ENCODE measurements at places on chromosomes 1 and 21.

- DNase-seq = no peak
Observed at GRCh38 chr1:230127105-230128054, 60.3 kb downstream of the GALNT2 start.

DNA sequence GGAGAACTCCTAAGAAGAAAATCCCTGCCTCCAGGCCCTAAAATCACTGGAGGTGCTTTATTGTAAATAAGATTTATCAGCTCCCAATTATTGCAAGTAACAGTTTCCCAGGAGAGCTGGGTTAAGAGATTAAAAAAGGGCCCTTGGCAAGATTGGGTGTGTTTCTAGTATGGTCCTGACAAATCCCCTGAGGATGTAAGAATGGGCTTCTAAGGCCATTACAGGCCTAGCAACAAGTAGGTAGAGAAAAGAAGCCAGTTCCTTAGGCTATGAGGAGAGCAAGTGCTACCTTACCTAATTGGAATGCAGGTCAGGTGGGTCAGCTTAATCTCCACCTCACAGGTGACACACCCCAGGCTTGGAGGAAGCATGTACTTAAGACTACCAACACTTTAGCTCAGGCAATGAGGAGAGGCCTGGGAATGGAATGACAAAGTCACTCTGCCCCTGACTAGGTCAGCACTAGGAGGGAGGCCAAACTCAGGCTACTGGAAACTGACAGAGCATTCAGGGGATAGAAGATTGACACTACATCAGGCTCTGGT is 6.8 kb upstream of the OTUD7B start:
- DNase-seq = no peak

- no peak for DNase-seq
Observed at GRCh38 chr1:184745929-184746638, 8.6 kb downstream of the EDEM3 start.

DNA sequence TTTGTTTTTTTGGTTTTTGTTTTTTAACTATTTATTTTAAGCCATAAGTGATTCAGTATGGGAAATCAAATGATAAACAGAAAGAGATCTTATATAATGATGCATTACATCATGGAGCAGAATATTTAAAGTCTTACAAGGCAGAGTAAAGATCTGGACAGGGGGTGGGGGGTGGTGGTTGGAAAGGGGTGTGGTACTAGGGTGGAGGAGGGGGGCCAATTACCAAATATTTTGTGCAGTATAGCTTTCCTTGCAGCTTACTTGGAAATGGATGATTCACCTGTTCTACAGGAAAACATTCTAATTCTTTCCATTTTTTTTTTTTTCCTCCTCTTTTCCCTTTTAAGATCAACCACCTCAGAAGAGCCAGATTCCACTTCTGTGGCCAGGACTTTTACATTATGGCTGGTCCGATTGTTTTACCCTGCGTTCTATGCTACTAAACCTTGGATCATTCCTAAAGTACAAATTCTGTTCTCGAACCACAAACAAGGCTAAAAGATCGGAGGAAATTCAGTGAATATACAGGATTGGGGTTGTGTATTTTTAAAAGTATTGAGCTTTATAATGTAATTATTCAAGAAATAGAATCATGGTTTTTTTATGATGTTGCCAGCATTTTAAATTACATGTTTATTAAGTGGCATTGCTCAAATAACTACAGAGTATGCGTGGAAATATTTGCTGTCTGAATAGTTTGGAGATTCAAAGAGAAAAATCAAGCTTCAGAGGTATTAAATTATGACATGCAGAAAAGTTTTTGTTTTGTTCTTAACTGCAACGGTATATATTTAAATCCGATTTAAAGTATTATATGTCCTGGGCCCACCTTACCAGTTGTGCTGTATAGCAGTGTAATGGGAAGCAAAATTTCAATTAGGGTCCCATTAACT is 859.5 kb downstream of the USP25 start:
- DNase-seq = no peak

DNA sequence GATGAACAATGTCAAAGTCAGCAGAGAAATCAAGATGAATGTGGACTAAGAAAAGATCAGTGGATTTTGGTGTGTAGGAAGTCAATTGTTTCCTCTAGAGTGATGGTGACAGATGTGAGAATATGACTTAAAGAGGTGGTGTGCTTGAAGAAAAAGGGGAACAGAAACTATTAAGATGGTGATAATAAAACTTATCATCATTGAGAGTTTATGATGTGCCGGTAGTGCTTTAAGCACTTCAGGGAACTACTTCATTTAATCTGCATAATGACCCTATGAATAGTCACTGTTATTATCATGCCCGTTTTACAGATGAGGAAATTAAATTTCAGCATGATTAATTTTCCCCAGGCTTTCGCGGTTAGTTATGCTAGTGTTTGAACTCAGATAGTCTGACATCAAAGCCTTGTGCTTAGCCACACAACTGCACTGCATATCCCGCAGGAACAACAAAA is 246.9 kb upstream of the LRRC7 start:
- DNase-seq = no peak

DNA sequence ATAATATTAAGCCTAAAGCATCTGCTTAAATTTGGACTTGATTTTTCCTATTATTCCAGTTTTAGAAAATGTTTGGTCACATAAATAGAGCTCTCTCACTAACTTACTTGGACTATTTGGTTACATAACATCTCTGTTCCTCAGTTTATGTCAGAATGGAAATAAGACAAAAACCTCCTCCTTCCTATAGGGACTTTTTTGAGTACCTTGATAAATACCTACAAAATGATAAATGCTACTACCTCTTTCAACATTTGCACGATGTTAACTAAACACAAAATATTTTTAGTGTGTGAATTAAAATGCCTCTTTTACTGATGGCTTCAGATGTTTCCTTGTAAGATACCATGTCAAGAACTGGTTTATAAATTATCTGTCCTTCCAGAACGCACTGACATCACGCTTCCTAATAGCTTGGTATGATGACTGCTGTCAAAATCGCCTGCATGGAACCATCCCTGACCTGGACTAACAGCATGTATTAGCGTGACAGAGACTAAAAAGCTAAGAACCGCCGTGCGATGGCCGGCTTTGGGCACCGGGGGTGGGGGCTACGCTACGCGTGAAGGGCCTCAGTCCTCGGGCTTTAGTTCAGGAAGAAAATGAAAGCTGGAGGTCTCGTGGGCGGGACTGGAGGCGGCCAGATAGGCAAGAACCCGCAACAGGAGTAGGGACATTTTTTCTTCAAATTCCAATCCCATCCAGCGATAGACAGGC is 133.2 kb upstream of the BARHL2 start:
- no peak for DNase-seq

DNA sequence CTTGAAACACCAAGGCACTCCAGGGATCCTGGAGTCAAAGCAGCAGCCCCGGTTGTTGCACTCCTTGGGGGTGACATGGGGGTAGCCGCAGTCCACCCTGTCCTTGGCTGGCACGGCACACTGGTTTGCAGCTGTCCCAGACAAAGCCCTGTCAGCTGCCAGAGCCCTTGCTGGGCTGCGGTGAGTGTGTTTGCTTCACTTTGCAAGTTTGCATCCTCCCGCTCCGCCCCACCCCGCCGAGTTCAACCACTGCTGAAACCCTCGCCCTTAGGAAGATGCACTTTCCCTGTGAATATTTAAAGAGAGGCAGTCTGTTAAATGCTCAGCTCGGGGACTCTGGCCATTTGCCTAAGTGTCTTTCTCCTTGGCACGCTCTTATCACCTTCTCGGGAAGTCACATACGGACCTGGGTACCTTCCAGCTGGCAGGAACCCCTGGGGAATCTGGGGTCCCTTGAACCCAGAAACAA is 1.7 kb downstream of the TFF3 start:
- DNase-seq = no peak

DNA sequence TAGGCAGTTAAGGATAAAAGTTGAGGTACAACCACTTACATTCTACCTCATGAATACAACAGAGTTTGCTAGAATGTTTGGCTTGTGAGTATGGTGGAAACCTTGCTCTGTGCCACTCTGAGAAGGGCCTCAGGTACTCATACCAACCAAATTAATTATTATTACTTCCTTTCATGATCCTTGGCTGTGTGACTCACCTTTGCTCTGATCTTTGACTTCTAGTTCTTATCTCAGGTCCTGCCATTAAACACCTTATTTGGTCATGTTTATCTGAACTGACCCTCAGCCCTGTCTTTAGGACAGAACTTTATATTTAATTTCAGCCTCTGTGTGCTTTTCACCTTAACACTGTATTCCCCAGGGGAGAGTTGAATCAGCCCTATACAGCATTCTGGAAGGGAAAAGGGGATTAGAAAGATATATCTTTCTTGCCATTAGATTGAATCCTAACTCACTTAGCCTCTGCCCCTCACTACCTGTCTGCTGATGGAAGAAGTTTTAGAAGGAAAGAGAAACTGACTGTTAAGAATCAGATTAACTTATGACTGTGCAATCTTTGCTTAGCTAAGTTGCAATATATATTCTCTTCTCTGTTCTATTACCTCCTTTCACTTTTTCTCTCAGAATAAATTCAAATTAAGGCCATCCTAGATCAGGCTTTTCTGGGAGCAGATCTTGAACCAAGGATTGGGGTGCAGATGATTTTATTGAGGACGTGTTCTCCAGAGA is 260.4 kb upstream of the DPYD start:
- DNase-seq = no peak

DNA sequence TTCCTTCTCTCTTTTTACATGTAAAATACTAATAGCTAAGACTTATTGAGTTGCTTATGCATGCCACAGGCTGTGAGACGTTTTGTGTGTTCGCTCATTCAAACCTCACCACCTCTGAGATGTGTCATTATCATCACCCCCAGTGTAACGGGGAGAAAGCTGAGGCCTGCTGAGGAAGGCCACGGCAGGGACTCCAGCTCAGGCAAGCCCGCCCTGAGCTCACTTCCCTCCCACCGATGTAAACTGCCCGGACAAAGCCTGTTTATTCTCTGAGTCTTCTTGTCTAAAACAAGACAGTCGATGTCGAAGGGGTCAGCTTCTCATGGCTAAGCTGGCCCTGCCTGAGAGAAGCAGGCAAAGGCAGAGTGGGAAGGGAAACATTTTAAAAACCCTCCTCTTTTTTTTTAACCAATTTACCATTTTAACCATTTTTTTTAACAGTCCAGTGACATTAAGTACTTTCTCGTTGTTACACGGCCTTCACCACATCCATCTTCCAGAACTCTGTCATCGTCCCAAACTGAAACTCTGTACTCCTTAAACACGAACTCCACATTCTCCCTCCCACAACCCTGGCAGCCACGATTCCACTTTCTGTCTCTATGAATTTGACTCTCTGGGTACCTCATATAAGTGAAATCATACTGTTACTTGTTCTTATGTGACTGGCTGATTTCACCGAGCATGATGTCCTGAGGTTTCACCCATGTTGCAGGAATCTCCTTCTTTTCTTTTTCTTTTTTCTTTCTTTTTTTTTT is 204.8 kb upstream of the GALNT2 start:
- no peak for DNase-seq

GRCh38 chr1:2475571-2475970 is 518 bp upstream of the PLCH2 start:
- DNase-seq = no peak

GRCh38 chr1:10338047-10338446 is 60.8 kb upstream of the PGD start:
- no peak for DNase-seq

DNA sequence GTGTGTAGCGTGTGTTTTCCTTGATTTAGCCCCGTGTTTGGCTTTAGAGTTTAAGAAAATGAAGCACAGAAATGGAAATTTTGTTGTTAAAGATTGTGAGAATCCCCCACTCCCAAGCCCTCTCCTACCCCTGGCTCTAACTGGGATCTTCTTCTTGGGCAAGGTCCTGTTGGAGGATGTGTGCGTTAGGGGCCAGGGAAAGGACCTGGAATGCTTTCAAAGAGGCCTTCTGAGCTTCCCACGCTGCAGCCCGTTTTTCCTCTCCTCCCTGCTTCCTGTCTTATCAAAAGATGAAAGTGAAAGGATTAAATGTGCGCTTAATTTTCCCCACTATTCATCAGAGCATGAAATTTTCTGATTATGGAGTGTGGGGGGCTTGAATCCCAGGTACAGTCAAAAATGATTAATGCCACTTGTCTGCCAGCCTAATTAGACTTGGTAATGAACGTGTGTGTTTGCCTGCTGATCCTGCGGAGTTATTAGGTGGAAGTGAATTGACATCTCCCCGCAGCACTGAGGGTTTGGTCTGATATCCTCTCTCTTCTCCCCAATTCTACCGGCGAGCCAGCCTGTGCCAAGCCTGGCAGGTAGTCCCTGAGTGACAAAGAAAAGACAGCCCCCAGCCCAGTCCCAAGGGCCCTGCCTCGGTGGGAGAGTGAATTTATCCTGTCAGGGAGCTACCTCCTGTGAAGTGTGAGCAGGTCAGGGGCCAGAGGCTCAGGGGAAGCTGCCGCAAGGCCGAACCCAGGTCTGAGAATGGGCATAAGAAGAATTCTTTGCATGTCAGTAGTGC is 4.9 kb downstream of the RASSF5 start:
- DNase-seq = no peak

GRCh38 chr1:114691061-114691460 is 4.3 kb downstream of the AMPD1 start:
- no peak for DNase-seq

- DNase-seq = no peak
Observed at GRCh38 chr1:161099090-161099802, 1.1 kb downstream of the KLHDC9 start.

DNA sequence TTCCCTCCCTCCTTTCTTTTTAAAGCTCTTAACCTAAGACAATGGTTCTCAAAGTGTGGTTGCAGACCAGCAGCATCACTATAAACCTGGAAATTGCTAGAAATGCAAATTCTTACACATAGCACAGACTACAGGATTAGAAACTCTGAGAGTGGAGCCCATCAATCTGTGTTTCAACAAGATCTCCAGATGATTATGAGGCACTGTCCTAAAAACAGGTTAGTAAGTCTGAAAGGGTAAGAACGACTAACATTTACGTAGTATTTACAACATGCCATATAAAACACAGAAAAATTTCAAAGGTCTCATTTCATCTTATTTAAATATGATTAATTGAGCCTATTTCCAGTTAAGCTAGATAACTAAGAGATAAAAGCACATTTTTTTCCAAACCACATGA is 138.8 kb downstream of the COP1 start:
- DNase-seq = no peak

DNA sequence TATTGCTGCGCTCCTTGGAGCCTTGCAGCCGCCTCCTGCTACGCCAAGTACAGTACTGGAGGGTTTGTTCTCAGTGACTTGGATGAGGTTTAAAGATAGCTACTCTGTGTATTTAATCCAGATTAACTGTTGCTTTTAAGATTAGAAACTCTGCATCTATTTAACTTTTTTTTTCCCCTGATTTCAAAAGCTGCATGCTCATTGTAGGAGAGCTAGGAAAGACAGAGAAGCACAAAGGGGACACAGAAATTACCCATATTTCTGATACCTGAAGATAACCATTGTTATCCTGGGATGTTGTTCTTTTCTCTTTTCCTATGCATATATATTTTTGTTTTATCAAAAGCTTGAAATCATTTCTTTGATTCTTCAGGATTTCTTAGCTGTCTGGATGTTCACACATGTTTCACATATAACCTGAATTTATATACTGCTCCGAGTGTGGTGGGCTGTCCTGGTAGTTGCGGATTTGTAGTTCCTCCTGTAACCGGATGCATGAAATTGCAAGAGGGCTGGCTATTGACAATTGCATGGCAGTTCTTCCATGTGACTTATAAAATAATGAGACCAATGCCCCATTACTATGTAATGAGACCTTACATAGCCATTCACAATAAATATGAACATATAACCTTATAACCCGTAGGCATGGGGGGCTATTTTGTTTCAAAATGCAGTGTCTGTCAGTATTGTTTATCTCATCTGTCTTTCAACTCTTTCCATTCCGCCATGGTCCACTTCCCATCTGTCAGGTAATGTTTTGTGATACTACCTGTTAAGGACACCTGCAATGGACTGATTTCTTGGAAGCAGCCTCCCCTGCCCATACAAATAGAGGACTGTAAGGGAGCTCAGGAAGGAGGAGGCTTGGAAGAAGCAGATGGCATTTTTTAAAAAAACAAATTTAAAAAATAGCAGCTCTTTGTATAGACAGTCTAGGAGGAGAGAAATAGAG is 1.4 kb downstream of the RAVER2 start:
- DNase-seq = no peak
